Neural progenitor cell (in vitro differentiated cells): ENCODE measurements at places on chromosomes 6 and 20. TPM values are rescaled to one million over a fixed set of nuclear protein-coding genes. Genes with fewer than 3 reads are reported as not detected.

IFT52 gene
- total RNA-seq = 69.8 and 87.9 TPM in 2 replicates

FAM162B gene
- 0.28 TPM in 1 of 2 replicates, not detected in the other for total RNA-seq

DNA sequence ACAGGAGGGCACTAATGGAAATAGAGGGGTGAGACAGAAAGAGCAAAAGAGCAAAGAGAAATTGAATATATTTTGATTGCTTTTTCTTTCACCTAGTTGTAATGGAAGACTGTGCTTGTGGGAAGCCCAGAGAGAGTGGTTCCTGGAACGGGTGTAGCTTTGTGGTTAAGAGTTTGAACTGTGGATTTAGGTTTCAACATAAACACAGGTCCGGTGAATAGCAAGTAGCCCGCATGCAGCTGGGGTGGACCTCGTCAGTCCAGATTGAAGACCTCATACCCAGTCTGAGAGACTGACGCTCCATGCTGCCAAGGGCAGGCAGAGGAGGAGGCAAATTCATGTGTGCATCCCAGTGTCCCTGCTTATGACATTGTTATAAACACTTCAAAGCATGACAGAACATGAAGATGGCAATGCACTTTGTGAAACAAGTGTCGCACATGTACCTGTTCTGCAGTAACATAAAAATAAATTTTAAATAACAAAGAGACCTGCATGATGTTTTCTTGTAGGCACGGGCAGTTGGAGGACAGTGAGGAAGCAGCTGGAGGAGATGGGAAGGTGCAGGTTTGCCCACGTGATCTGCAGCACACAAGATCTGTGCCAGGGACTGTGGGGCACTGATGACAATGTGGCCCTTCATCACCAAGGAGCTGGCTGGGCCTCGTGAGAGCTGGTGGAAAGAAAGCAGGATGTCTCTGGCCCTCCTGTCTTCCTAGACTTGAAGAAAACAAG is 220.5 kb upstream of the SSTR4 start:
- no peaks in the 10 kb centered on the region for H3K36me3 ChIP-seq
- no peaks in the 10 kb centered on the region for H3K27me3 ChIP-seq
- H3K27ac ChIP-seq = no peak overlapping the region
- no peak for DNase-seq
- H3K4me3 ChIP-seq = no peak overlapping the region

DNA sequence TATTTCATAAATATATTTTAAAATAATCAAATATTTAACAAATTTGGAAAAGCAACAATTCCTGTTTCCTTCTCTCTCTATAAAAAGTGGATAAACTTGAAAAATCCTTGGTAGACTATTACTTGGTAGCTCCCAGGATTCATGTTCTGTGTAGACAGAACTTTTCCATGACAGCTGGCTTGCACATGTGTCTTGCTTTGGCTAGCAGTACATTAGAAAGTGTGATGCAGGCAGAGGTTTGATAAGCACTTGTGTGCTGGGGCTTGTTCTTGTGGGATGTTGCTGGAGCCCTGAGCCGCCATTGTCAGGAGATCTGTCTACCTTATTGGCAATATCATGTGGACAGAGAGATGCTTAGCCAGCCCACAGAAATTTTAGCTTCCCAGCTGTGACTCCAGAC is 327.2 kb downstream of the CDKAL1 start:
- no peaks in the 10 kb centered on the region for H3K27me3 ChIP-seq
- H3K27ac ChIP-seq = no peak overlapping the region
- peaks cover 11% of the 10 kb centered on the region for H3K4me1 ChIP-seq
- DNase-seq = no peak

GRCh38 chr6:117536317-117536716 is 53.8 kb downstream of the DCBLD1 start:
- peaks cover 11% of the 10 kb centered on the region for H3K4me1 ChIP-seq
- no peaks in the 10 kb centered on the region for H3K27me3 ChIP-seq
- no peak overlapping the region for H3K4me3 ChIP-seq
- DNase-seq = no peak
- H3K36me3 ChIP-seq = no peaks in the 10 kb centered on the region
- no peak overlapping the region for H3K27ac ChIP-seq

GRCh38 chr6:138197570-138197969 is 20.7 kb downstream of the PBOV1 start:
- no peaks in the 10 kb centered on the region for H3K36me3 ChIP-seq
- no peak overlapping the region for H3K27ac ChIP-seq
- peaks cover 11% of the 10 kb centered on the region for H3K4me1 ChIP-seq

- no peaks in the 10 kb centered on the region for H3K4me1 ChIP-seq
- H3K27ac ChIP-seq = no peak overlapping the region
Measured at GRCh38 chr6:72133324-72133723, 247.0 kb downstream of the RIMS1 start.

DNA sequence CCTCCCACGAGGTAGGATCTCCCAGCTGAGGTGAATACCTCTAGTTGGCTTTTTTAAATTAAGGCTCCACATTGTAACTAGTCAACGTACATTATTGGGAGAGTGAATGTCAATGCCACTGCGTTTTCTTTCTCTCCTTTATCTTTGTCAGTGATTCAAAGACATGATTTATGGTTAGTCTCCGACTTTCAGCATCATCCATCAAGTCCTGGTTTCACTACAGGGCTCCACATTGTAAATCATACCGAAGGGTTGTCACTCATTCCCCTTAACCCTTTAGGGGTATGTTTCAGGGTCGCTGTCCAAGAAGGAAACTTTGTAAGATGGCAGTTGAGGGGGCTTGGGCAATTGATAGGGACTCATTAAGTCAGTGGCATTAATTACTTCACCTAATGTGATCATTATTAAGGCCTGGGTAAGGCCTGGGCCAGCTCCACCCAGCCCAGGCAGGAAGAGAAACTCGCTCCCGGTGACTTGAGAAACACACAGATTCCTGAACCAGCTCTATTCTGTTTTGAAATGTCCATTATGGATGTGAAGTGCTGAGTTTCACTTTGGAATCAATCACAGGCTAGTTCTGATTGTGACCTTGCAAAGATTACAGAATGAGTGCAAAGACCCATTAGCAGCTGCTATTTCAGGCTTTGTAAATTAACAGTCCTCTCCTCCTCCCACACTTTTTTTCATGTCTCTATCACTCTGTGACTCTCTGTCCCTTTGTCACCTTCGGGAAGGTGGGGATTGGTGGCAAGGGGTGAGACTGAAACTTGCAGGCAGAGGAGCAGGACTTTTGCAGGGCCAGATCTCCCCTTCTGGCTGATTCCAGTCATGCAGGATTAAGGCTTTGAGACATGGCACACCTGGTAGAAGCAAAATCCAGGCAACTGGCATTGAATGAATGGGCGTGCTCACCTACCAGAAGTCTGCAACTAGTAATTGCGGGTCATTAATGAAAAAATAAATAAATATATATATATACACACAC is 222.4 kb downstream of the TSHZ2 start:
- no peaks in the 10 kb centered on the region for H3K36me3 ChIP-seq
- no peak overlapping the region for H3K4me3 ChIP-seq
- no peak overlapping the region for H3K27ac ChIP-seq
- DNase-seq = no peak
- no peaks in the 10 kb centered on the region for H3K27me3 ChIP-seq

- H3K27me3 ChIP-seq = no peaks in the 10 kb centered on the region
- H3K4me3 ChIP-seq = peak overlapping the region; percentile 25
- H3K36me3 ChIP-seq = no peaks in the 10 kb centered on the region
Measured at GRCh38 chr6:155599561-155599960, 143.9 kb upstream of the NOX3 start.

GRCh38 chr6:137271245-137272183 is 52.3 kb upstream of the IFNGR1 start:
- H3K36me3 ChIP-seq = no peaks in the 10 kb centered on the region
- DNase-seq = peak; percentile 63
- no peak overlapping the region for H3K27ac ChIP-seq
- no peaks in the 10 kb centered on the region for H3K4me1 ChIP-seq
- no peaks in the 10 kb centered on the region for H3K27me3 ChIP-seq

BANF2 gene
- total RNA-seq = not detected in 2 replicates

- H3K27ac ChIP-seq = no peak overlapping the region
- H3K4me1 ChIP-seq = peaks cover 4% of the 10 kb centered on the region
- DNase-seq = no peak
- H3K4me3 ChIP-seq = no peak overlapping the region
Measured at GRCh38 chr20:57205606-57206219, 60.7 kb downstream of the BMP7 start.

DNA sequence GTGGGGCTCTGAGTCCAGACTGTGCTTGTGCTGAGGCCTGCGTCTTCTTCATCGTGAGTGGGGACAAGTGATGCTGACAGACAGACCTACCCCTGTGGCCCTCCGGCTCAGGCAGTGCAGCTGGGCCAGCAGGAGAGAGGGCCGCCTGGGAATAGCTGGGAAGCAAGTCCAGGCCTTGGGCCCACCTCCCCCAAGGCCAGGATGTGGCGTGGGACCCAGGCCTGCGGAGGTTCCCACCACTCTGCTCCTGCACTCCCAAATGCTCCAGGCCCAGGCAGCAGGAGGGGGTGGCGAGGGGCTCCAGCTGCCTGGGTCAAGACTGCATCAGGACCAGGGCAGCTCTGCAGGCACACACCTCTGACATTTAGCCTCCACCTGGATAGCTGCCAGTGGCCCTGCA is 38.3 kb downstream of the DAAM2 start:
- H3K4me3 ChIP-seq = no peak overlapping the region
- no peaks in the 10 kb centered on the region for H3K36me3 ChIP-seq
- H3K27me3 ChIP-seq = no peaks in the 10 kb centered on the region
- H3K4me1 ChIP-seq = no peaks in the 10 kb centered on the region

GRCh38 chr6:43532201-43532600 is 15.3 kb downstream of the POLR1C start:
- no peak overlapping the region for H3K27ac ChIP-seq
- no peaks in the 10 kb centered on the region for H3K4me1 ChIP-seq
- no peak for DNase-seq
- H3K4me3 ChIP-seq = no peak overlapping the region
- H3K27me3 ChIP-seq = no peaks in the 10 kb centered on the region
- no peaks in the 10 kb centered on the region for H3K36me3 ChIP-seq

DNA sequence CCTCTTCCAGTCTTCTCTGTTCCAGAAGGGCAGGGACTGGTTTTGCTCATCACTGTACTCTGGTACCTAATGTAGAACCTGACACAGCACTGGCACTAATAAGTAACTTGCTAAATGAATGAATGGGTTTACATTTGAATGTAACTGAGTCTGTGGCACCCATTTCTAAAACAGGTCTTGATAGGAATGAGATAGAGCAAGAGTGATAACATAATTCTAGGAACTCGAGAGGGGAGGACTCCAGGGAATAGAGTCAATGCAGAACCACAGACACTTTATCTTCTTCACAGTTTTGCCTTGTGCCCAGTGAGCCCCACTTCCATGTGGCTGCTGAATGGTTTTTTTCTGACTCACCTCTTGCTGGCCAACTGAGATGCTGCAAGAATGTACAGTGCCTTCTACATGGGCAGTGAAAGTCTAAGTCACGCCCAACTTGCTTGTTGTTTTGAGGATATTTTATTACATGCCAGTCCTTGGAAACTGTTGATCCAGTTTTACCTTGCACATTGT is 61.1 kb downstream of the TBC1D7 start:
- no peak overlapping the region for H3K4me3 ChIP-seq
- no peaks in the 10 kb centered on the region for H3K27me3 ChIP-seq
- no peaks in the 10 kb centered on the region for H3K4me1 ChIP-seq
- no peaks in the 10 kb centered on the region for H3K36me3 ChIP-seq
- no peak overlapping the region for H3K27ac ChIP-seq

DNA sequence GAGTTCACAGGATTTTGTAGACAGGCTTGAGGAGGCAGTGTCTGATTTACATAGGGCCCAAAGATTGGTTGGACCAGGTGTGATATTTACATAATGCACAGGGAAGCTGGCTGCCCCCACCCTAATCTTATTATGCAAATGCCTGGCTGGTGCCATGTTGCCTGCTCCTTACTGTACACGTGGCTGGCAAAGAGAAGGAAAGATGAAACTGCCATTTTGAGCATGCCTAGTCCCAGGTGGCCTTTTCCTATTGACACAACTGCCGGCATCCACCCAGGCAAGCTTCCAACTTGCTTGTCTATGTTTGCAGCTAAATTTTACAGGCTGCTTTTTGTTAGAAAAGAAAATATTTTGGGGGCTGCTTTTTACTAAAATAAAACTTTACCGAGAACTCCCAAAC is 174.6 kb downstream of the LMBRD1 start:
- H3K36me3 ChIP-seq = no peaks in the 10 kb centered on the region
- no peak overlapping the region for H3K4me3 ChIP-seq
- peaks cover 14% of the 10 kb centered on the region for H3K4me1 ChIP-seq

AGER gene
- total RNA-seq = 1.1 and 1.4 TPM in 2 replicates

- H3K4me1 ChIP-seq = no peaks in the 10 kb centered on the region
- peak; percentile 31 for DNase-seq
- no peak overlapping the region for H3K27ac ChIP-seq
- no peaks in the 10 kb centered on the region for H3K27me3 ChIP-seq
Measured at GRCh38 chr6:124881898-124882578, 80.2 kb upstream of the RNF217 start.

DNA sequence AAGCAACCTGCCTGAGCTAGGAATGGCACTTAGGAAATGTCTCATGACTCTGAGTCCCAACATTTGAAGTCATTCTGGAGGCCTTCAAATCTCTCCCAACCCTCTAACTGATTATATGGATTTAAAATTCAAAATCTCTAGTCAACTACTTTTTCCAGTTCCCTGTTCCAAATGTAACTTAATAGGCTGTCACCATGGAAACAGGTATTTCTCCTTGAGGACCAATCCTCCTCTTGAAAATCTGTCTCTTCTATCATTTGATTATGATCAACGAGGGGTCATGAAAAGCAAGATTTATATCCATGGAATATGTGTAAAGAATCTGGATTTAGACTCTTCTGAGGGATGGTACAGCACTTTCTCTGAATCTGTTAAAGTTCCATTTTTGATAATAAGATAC is 127.3 kb upstream of the DTNBP1 start:
- H3K36me3 ChIP-seq = no peaks in the 10 kb centered on the region
- no peak overlapping the region for H3K27ac ChIP-seq
- no peak for DNase-seq
- no peaks in the 10 kb centered on the region for H3K27me3 ChIP-seq
- no peaks in the 10 kb centered on the region for H3K4me1 ChIP-seq

GRCh38 chr20:62387219-62387913 is 463 bp downstream of the RPS21 start:
- H3K4me1 ChIP-seq = peaks cover 18% of the 10 kb centered on the region
- no peak for DNase-seq
- H3K36me3 ChIP-seq = peaks cover 8% of the 10 kb centered on the region
- no peak overlapping the region for H3K27ac ChIP-seq
- H3K4me3 ChIP-seq = peak overlapping the region; percentile 96

DDAH2 gene
- total RNA-seq = 94.3 and 202 TPM in 2 replicates

DNA sequence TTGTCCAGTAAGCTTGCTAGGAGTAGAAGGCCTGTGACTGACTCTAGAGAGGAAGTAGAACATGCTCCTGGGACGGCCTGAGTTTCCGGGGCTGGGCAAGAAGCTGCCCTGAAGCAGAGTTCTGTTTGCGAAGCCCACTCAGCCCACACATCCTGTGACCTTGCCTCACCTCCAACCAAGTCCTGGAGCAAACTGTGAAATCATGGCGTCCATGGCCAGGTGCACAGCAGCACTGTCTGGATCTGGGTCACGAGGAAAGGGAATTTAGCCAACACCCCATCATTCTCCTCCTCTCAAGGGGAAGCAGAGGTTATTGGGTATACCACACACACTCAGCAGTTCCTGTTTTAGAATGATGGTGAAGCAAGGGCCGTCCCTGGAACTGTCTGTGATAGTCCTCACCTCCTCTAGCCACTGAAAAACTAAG is 87.5 kb downstream of the CRYBG1 start:
- DNase-seq = no peak
- no peaks in the 10 kb centered on the region for H3K36me3 ChIP-seq
- H3K27me3 ChIP-seq = no peaks in the 10 kb centered on the region
- no peak overlapping the region for H3K27ac ChIP-seq
- no peaks in the 10 kb centered on the region for H3K4me1 ChIP-seq
- no peak overlapping the region for H3K4me3 ChIP-seq
